ENCODE measurements at places on chromosomes 12 and 14.

DNA sequence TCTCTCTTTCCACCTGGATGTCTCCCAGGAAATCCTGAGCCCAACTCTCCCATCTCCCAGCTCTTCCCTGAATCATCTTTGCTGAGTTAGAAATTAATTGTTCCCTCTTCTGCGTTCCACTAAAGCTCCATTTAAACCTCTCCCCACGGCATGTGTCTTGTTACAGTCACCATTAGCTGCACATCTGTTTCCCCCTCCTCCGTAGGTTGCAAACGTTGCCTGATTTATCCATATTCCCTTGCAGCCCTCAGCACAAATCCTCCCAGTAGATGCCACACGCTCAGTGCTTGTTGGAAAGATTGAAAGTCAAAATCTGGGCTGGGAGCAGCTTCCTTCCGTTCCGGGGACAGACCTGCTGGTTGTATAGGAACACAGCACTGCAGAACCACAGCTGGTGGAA lies 90.4 kb downstream of the SLC24A4 start:
- no peak for DNase-seq

GRCh38 chr14:90656973-90657372 lies 159.3 kb downstream of the TTC7B start:
- DNase-seq, result no peak

- DNase-seq, result no peak
These were observed 230.0 kb upstream of the EGLN3 start for GRCh38 chr14:34180869-34181268.

- peak; percentile 41 for DNase-seq
These were observed 156.9 kb downstream of the CAND1 start for GRCh38 chr12:67426067-67426466.

GRCh38 chr14:65439117-65439516 lies 26.6 kb downstream of the FUT8 start:
- no peak for DNase-seq

DNA sequence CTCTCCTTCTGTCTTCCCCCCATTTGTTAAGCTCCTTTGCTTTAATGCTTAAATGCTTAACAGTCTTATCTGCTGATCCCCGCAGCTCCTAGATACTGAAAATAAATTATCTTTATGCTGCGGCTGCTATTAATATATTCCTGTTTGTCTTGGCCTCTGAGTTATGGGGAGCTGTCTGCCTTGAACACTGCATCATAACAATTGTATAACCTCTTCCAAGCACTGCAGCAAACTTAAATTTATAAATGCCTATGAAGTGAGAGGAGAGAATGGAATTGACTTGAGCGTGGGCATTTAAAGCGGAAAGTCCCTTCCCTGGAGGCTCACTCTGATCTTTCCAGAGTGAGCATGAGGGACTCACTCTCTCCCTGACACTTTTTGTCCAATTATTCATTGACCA lies 23.1 kb upstream of the DCP1B start:
- DNase-seq, result no peak

GRCh38 chr12:129901254-129901653 lies 2.6 kb downstream of the TMEM132D start:
- DNase-seq, result no peak

DNA sequence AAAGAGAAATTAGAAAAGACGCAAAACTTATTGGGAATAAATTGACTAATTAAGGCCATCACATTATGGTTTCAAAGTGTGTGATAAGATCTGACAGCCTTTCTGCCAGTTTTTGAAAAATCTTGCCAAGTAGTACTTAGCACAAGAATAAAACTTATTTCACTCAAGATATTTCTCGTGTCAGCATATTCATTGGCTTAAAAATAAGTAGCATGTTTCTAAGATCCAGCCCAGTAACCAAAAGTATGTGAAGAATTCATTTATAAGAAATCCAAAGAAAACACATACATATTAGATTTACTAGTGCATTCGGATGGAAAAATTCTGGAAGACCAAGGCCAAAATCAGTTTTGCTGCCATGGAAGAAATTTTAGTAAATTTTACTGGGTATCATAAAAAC lies 1135.0 kb downstream of the GALC start:
- no peak for DNase-seq

DNA sequence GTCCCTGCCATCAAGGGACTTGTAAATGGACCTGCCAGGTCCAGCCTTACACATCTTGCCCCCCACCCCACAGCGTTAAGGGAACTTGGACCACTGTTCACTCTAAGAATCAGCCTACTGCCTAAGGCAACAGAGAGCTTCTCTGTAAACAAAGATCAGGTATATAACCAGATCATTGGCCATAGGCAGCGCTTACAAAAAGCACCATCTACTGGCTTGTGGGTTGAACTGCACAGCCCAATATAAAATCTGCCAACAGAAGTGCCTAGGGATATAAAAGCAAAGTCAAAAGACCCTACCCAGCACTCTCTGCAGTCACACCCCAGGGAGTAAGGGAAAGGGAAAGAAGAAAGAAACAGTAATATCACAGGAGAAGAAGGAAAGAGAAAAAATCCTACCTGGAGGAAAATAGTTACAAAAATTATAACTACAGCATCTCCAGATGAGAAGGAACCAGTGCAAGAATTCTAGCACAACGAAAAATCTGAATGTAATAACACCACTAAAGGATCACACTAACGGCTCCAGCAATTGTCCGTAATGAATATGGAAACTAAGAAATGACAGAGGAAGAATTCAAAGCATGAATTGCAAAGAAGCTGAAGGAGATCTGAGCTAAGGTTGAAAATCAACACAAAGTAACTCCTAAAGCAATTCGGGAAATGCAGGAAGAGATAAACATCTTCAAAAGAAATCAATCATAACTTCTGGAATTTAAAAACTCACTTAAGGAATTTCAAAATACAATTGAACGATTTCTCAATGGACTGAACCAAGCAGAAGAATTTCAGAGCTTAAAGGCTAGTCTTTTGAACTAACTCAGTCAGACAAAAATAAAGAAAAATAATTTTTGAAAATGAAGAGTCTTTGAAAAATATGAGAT lies 95.2 kb upstream of the PCED1B start:
- no peak for DNase-seq

- DNase-seq, result no peak
These were observed 59.7 kb downstream of the CAPZA3 start for GRCh38 chr12:18797604-18798003.

DNA sequence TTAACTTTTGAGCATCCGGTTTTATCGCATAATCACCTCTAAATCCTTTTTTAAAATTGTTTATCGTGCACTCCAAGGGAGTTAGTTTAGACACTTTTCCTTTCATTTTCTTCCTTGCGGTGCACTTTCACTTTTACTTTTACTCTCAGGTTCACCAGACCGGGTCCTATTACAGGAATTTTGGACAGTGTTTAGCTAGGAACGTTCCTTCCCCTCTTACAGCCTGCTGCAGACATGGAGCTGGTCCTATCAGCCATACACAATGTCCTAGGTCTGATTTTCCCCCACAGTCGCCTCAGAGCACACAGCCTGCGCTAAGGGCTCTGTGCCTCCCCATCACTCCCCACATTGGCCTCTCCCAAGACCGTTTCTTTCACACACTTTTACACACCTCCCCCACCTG lies 103.9 kb downstream of the ALG10 start:
- no peak for DNase-seq

DNA sequence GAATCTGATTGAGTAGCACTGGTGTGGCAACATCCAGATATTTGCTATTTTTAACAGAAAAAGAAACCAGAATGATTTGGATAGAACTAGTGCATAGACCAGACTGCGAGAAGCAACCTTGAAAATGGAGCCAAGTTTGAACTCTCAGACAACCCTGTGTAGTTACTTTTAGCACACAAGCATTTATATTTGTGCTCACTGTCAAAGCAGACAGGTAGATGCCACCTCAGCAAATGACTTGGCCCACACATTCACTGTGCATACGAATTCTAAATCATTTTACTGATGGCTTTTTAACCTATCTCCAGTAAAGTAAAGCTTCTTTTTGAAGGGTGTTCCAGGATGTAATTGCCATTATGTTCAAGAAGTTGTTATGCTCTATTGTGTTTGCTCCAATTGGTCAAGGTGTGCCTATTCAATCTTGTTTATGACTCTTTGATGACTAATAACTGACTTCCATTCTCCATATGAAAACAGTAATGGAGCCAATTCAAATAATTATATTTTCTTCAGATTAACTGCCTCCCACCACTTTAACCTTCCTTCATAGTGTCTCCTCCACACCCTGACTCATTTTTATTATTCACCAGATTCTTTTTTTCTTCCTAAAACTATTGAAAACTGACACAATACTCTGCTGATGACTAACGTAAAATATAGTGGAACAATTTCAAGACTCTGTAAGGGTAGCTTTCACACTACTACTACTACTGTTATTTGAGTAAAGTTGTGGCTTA lies 138.5 kb downstream of the CCER1 start:
- no peak for DNase-seq

- DNase-seq, result no peak
These were observed 3.0 kb downstream of the IFI27 start for GRCh38 chr14:94113490-94113889.

GRCh38 chr14:100450049-100450448 lies 126.9 kb downstream of the SLC25A47 start:
- no peak for DNase-seq

GRCh38 chr14:102776761-102777710 lies at the start of gene TRAF3:
TRAF3 (plus strand) TSS chr14:102777449; CDS start chr14:102870202, 92,753 bp downstream.
- DNase-seq, result no peak

DNA sequence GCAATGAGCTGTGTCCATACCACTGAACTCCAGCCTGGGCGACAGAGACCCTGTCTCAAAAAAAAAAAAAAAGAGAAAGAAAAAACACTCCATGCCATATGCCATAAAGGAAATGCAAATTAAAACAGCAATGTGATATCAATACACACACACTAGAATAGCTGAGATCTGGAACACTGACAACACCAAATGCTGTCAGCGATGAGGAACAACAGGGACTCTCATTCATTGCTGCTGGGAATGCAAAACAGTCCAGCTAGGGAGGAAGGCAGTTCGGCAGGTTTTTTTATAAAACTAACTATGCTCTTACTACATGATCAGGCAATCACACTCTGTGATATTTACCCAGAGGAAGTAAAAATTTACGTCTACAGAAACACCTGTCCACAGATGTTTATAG lies 3.4 kb upstream of the ABCB9 start:
- no peak for DNase-seq

GRCh38 chr14:92914087-92914656 lies 8.8 kb upstream of the CHGA start:
- no peak for DNase-seq

GRCh38 chr12:50933459-50934124 lies 18.8 kb upstream of the HIGD1C start:
- no peak for DNase-seq

DNA sequence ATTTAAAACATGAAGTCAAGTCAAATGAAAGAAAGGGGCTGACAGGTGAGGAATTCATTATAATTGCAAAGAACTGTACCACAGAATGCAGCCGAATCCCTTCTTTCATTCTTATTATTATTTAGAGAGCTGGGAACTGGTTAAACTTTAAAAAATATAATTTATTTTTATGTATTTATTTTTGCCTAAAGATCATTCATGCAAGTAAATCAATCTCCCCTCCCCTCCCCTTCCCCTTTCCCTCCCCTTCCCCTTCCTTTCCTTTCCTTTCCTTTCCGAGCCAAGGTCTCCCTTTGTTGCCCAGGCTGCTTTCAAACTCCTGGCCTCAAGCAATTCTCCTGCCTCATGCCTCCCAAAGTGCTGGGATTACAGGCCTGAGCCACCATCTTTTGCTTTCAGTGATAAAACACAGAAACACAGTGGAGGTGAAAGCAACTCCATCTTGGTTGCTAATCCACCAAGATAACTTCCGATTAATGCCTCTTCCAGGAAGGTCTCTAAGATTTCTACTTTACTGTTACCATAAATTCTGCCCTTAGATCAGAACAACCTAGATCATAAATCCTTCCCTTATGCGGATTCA lies 6.0 kb upstream of the UBC start:
- no peak for DNase-seq

- DNase-seq, result no peak
These were observed 611 bp upstream of the SIX6 start for GRCh38 chr14:60508363-60508706.

GRCh38 chr12:93102744-93103143 lies 173.6 kb upstream of the EEA1 start:
- no peak for DNase-seq

DNA sequence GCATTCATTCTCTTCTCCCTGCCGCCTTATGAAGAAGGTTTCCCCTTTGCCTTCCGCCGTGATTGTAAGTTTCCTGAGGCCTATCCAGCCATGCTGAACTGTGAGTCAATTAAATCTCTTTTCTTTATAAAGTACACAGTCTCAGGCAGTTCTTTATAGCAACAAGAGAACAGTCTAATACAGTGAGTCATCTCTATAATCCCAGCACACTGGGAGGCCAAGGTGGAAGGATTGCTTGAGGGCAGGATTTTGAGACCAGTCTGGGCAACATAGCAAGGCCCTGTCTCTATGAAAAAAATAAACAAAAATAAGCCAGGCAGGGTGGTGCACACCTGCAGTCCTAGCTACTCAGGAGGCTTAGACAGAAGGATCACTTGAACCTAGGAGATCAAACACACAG lies 259.9 kb downstream of the CEP128 start:
- DNase-seq, result no peak

- no peak for DNase-seq
These were observed 92.5 kb downstream of the STAB2 start for GRCh38 chr12:103679421-103680170.

DNA sequence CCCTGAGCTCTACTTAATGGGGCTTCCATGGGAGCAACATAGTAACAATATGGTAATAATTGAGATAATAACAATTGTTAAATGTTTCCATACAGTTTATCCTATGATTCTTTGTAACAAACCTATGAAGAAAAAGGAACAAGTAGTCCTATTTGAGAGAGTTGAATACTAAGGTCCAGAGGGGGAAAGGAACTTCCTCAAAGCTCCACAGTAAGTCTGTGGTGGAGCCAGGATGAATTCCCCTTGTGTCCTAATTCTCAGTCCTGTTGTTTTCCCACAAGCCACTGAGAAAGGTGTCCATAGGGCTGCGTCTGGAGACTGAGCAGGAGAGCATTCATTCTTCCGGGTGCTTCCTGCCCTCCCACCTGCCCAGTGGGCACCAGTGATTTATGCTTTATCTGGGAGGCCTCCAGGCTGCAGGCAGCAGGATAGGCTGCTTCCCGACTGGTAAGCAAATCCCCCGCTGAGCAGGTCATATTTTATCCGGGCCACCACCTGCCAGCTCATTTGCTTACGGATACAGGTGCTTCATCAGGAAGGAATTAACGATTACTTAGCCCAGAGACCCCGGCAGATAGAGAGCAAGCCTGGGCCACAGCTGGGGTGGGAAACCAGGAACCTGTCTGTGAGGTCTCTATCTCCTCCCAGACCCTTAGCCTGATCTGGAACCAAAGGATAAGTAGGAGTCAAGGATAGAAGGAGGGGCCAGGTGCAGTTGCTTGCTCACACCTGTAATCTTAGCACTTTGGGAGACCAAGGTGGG lies 33.9 kb upstream of the FAM222A start:
- no peak for DNase-seq

- no peak for DNase-seq
These were observed 17.8 kb downstream of the SINHCAF start for GRCh38 chr12:31308116-31308515.

DNA sequence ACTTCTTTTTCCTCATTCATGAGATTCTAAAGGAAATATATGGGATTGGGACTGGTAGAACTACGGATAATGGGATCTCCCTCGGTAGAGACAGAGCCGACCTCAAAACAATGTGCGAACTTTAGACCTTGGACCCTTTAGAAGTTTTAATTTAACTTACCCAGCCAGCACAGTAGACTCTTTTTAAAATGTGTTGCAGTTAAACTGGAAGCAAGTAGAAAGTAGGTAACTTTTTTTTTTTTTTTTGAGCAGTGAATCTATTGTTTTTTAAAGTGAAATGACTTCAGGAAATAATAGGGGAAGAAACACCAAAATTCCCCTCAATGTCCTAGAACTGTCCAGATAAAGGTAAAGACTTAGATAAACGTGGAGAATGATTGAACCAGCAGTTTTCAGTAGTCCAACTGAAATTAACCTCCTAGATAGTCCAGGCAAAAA lies 1.1 kb upstream of the ATXN2 start:
- no peak for DNase-seq

Measured in urinary bladder (tissue), 4 donors.